CD4-positive, CD25-positive, alpha-beta regulatory T cell (primary cell): ENCODE measurements at places on chromosomes 6 and 20.

GRCh38 chr6:110878751-110879522 lies 4.4 kb downstream of the AMD1 start:
- DNase-seq = peak; percentile 46

GRCh38 chr6:31400467-31401289 lies 2.7 kb upstream of the MICA start:
- peak; percentile 88 for DNase-seq

DNA sequence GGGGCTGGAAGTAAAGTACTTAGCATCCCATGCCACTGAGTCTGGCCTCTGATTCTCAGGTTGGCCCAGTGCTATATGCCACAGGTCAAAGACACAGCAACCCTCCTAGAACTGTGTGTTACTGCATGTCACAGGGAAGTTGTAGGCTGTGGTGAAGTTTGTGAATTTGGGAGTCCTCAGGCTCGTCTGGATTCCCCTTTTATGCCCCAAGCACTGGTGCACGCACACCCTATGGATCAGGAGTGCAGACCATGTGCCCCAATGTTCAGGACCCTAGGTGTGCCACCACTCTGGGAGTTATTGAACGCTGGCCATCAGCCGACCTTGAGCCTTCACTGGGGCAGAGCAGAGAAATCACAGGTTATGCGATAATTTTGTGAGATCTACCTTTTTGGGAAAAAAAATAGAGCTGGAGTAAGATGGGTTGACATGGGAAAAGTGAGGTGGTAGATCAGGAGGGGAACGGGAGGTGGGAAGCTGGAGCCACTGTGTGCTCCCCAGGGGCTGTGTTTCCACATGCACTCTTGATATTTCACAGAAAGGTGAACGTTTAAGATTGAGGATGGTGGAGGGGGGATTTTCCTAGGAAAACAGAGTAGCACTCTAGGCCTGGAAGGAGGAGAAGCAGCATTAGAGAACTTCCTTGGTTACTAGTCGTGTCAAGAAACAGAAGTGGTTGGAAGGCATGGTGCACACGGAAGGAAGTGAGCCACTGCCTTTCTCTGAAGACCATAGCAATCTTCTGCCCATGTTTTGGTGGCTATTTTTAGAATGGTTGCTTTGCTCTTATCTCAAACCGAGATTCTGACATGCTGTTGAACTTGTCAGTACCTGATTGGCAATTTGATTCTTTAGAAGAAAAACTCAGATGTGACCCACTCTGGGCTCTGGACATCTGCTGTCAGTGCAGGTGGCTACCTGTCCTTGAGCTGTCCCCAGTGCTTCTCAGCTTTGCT lies 44.1 kb downstream of the DUSP22 start:
- no peak for DNase-seq

DNA sequence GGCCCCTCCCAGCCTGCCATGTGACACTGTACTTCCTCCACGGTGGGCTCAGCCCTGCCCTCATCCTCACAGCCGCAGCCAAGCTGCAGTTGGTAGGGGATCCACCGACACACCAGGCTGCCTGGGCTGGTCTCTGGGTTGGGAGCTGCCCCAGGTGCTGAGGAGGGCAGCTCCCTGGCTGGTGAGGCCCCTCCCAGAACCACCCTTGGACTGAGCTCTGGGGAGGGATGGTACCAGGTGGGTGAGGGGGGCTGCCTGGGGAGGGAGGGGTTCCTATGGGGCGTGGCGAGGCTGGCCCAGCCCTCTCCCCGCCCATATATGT lies 185 bp upstream of the TNFRSF6B start:
- DNase-seq = peak; percentile 37

DNA sequence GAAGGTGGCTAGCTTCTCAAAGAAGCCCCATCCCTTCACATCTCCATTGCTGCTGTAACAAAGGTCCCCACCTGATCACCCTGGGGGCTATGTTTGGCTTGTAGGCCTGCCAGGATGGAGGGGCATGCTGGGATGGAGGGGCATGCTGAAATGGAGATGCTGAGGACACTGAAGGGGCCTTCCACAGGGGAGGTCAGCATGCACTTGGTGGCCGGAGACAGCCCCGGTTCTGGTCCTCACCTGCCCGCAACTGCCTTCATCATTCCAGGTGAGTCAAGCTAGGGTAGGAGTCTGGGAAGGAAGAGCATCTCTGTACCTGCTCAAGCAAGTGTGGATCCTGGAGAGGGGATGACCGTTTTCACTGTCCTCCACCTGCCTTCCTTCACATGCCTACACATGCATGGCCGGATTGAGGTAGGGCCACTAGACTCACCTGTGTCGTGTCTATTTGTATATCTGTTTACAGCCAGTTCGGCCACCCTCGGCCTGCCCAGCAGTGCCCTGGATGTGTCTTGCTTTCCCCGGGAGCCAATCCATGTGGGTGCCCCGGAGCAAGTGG lies 6.0 kb downstream of the L3MBTL1 start:
- DNase-seq = no peak

DNA sequence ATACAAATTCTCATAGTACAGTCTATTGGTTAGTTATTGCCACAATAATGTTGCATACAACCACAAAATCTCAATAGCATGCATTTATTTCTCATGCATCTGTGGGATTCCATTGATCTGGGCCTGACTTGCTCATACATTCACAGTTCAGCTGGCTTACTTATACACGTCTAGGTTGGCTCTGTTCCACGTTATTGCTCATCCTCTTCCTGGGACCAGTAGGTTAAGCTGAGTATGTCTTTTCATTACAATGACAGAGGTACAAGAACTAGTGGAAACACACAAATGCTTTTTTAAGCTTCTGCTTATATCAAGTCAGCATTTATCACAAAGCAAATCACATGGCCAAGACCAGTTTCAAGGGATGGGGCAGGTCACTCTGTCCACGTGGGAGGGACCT lies 485.3 kb upstream of the BTBD3 start:
- DNase-seq = no peak

- DNase-seq = no peak
Measured at GRCh38 chr6:1724124-1724523, 114.4 kb downstream of the FOXC1 start.

DNA sequence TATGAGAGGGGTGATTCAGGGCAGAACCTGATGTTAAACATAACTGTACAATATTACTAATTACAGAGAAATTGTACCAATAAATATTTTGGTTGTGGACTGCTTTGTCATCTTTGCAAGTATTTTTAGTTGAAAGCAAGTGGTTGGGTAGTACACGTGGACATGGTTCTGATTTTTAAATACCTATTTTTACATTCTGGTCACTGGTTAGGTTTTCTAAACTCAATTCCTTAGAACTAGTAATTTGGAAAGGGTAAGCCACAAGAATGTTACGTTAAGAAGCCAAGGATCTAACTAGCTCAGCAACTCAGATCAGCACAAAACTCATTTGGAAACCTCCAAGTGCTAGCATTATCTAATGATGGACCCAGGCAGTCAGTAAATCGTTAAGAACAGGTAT lies 2.7 kb downstream of the EPB41L2 start:
- no peak for DNase-seq

DNA sequence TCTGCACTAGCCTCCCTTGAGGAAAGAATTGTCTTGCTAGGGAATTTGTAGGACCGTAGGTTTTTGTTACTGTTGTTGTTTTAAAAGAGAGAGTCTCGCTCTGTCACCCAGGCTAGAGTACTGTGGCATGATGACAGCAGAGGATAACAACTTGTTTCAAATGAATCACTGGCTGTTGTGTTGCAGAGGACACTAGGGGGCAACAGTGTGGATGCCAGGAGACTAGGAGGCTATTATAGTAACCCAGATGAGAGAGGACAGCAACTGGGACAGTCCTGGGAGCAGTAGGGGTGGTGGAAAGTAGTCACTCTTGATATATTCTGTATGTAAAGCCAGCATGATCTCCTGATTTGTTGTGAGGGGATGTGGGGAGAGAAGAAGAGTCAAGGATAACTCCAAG lies 41.8 kb upstream of the LAMA4 start:
- DNase-seq = no peak

GRCh38 chr20:59121714-59122565 lies 41.7 kb upstream of the ZNF831 start:
- DNase-seq = peak; percentile 44

DNA sequence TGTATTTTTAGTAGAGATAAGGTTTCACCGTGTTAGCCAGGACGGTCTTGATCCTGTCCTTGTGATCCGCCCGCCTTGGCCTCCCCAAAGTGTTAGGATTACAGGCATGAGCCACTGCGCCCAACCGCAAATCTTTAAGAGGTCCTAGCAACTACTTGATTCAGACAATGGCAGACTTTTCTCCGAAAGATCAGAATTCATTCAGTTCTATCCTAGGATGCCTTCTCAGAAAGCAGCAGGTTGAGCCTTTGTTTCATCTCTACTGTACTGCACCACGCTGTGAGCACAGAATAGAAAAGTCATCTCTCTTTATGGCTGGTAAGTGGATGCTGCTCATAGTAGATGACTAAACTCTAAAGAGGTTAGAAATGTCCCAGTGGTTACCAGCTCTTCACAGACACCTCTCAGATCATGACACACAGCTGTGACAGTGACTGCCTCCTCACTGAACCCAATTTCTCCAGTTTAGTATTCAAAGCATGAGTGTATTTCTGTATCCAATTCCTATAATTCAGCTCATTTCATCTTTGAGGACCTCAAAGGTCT lies 6.0 kb upstream of the HSF2 start:
- no peak for DNase-seq

GRCh38 chr20:61037498-61037897 lies 214.6 kb upstream of the CDH4 start:
- no peak for DNase-seq

GRCh38 chr6:100237821-100238220 lies 226.9 kb downstream of the SIM1 start:
- DNase-seq = no peak

DNA sequence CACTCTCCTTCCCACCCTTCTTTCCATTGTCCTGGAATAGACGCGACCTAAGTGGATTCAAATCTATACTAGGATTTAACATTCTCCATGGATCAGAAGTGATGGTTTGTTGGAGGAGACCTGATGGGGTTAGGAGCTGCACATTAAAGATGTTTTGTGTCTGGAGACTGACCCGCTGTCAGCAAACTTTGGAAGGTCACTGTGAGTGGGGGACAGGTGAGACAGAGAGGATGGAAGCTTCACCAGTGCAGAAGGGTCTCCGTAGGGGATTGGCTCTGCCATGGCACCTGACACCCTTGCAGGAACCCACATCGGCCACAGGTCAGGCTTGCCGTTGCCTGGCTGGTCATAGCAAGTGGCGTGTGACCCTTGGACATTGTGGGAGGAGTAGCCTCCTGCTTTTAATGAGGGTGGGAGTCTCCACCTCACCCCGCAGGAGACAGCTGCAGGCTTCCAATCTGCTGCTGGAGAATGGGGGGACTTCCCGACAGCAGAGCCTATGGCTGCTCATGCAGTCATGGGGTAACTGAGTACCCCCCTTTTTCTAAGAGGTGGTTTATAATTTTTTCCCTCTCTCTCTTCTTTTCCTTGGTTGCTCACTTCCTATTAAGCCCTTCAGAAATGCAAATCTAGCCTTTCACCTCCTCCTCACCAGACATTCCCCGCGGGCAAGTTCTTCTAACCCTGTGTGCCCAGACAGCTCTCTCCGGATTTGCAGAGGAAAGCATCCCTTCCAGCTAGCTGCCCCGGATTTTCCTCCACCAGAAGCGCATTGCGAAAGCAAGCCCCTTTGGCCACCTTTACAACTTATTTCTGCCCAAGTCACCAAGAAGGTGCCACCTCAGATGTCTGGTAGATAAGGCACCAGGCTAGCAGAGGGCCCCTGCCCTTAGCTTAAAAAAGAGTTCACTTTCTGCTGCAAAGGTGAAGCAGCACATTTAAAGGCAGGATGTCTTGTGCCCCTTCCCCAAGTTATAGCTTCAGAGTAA lies 53.5 kb downstream of the DACT2 start:
- no peak for DNase-seq

GRCh38 chr6:131636880-131637792 lies at the start of gene ENPP3:
Gene ENPP3, plus strand, starts transcription at chr6:131637302. Its CDS starts 83 bp downstream, at chr6:131637385.
- DNase-seq = no peak

DNA sequence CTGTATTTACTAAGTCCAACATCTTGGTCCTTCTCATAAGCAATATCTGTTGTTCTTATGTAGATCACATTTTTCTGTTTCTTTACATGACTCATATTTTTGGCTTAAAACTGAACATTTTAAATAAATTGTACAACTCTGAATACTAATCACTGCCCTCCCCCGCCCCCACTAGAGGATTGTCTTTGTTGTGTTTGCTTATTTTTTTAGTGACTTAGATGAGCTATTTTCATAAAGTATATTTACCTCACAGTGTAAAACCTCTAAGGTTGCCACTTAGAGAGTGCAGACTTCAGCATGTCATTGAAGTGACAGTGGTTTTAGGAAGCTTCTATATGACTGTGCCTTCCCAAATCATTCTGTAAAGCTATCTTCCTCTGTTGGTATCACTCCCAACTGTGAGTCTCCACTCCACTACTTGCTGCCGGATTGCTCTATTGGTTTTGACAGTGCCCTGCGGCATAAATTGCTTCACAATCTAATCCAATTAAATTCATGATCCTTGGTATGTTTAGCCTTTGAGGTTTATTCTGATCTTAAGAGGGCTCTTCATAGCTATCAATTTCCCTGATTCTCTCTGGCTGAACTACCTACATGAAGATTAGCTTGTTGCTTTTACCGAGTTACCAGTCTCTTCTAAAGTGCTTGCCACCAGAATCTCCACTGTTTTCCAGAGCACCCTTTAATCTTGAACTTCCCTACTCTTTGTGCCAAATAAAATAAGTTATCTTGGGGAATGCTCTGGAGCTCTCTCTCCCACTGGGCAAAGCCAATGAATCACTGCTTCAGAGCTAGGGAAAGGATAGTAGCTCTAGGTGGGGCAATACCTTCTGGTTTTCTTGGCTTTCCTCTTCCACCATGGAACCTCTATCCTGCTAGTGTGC lies 33.0 kb downstream of the SPTLC3 start:
- no peak for DNase-seq

- no peak for DNase-seq
Measured at GRCh38 chr6:29831776-29832175, 4.2 kb downstream of the HLA-G start.

- no peak for DNase-seq
Measured at GRCh38 chr20:1134355-1134754, 16.0 kb downstream of the PSMF1 start.

DNA sequence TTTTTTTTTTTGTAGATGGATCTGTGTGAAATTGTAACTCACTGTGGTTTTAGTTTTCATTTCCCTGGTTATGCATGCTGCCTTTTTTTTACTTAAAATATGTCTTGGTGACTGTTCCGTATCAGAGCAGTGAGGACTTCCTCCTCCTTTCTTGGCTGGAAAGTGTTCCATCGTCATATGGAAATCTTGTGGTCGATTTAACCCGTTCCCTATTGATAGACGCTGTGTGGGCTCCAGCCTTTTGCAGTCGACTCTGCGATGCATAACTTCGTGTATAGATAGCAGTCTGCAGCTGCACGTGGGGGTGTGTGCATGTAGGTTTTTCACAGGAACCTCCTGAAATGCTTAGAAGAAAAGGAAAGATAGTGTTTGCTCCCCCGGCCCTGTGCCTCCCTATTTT lies 28.1 kb upstream of the PNPLA1 start:
- no peak for DNase-seq

GRCh38 chr20:2533118-2533517 lies 3.3 kb upstream of the TMC2 start:
- DNase-seq = no peak

- DNase-seq = no peak
Measured at GRCh38 chr6:120873125-120873865, 461.0 kb downstream of the TBC1D32 start.
